ENCODE measurements at places on chromosomes 5 and 9.

- no peak for DNase-seq
Measured at GRCh38 chr5:39475881-39476842, 51.4 kb upstream of the DAB2 start.

- DNase-seq = no peak
Measured at GRCh38 chr5:176687881-176688280, 40.6 kb downstream of the TSPAN17 start.

- no peak for DNase-seq
Measured at GRCh38 chr9:78291240-78291925, 5.5 kb upstream of the PSAT1 start.

GRCh38 chr5:116622375-116623050, 47.9 kb upstream of the SEMA6A start:
- no peak for DNase-seq

GRCh38 chr5:61817472-61818326, 485.6 kb downstream of the ZSWIM6 start:
- no peak for DNase-seq

DNA sequence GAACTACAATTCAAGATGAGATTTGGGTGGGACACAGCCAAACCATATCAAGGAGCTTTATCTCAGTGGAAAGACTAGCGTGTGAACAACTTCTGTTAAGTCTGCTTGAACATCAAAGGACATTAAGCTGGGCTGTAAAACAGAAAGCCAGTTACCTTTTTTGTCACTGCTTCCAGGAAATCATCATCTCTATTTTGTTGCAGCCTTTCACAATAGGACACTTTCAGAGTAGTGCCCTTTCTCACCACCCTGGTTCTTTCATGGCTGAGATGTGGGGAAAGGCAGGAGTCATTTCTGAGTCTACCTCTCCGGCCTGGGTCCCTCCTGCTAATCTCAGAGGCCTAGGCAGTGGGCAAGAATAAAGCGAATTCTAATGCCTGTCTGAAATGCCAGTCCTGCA, 96.2 kb upstream of the PPP1R2B start:
- no peak for DNase-seq

- no peak for DNase-seq
Measured at GRCh38 chr5:107636555-107636954, 34.2 kb downstream of the EFNA5 start.

DNA sequence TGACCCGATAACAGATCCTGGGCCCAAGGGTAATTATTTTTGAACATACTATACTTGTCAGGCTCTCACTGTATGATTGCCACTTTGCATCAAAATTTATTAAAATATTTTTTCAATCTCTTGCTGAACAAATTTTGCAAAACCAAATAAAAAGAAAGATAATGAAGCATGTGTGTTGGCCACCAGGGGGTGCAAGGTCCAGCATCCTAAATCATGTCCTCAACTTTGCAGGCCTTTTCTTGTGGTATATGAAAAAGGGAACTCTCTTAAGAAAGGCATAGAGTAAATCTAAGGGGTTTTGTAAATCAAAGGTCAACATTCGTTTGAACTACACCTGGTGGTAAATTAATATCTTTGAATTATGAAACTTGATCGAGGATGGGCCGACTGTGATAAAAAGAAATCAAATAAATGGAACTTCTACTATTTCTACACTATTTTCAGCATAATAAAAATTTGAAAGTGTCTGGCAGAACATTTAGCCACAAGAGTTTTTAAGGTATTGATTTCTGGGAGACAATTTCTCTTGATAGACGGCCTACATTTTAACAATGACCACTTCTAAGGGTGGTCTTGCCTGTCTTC, 676.5 kb downstream of the DMRTA1 start:
- DNase-seq = no peak

DNA sequence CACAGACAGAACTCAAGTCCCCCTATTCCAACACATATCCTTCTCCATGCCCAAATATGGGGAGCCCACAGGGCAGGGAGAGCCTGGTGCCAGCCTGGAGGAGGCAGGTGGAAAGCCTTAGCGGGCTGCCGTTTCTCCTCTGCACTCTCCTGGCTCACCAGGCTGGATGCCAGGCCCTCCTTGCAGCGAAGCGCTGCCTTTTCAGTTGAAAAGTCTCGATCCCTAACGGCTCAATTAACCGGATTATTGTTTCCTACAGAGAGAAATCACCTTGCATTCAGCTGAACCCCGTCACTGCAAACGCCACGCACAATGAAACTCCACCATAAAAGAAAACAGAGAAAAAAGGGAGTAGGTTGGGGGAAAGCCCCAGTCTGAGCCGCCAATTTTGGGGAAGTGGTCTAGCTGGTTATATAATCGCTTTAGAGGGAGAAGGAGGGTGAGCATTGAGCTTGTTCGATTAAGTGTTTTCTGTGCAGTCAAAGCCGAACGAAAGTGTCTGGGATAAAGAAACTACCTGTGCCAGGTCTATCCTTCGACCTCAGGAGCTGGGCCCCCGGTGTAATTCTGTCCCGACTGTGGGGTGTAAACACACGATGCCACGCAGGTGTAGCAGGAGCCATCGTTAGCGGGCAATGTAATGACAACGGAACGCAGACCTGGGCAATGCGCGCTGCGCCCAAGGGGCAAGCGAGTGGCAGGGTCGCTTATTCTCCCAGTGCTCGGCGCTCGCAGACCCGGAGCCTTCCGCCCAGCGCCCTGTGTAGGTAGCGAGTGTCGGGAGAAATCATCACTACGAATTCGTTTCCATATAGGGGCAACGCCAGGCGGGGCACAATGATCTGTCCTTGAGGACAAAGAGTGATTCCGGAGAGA, 3.8 kb downstream of the BARHL1 start:
- no peak for DNase-seq

- DNase-seq = no peak
Measured at GRCh38 chr5:173247510-173247909, 12.5 kb upstream of the NKX2-5 start.

- DNase-seq = no peak
Measured at GRCh38 chr9:71524996-71525580, 243.2 kb downstream of the CEMIP2 start.

DNA sequence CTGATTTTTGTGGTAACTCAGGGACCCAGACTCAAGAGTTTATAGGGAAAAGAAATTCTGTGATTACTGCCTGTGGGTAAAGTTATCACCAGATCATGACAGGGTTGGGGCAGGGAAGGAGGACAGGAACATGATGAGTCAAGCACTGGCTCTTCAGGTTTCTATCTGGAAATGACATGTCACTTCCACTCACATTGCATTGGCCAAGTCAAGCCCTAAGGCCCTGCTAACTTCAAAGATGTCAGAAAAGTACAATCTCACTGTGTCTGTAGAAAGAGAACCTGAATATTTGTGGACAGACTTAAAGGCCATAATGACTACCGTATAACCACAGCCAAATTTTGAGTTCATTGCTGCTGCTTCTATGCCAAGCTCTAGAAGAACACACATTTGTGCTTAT, 187.7 kb downstream of the TLE4 start:
- DNase-seq = no peak

- no peak for DNase-seq
Measured at GRCh38 chr9:3296536-3296935, 229.3 kb downstream of the RFX3 start.

DNA sequence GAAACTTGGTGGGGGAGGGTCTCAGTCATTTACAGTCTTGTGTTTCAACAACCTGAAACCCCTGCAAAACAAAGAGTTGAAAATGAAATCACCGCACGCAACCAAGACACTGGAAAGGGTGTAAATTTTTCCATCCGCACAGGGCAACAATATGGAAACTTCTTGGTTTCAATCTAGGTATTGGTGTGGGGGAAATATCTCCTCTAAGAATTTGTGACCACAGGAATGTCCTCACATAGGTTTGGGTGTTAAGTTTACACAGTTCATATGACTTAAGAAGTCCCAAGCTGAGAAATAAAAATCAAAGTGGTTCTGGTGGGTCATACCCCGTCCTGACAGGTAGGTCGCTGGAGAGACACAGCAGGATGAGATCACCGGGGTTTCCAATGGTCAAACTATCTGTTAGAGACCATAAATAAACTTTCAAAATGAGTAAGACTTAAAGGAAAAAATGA, 51.9 kb upstream of the PIP5K1B start:
- DNase-seq = no peak

DNA sequence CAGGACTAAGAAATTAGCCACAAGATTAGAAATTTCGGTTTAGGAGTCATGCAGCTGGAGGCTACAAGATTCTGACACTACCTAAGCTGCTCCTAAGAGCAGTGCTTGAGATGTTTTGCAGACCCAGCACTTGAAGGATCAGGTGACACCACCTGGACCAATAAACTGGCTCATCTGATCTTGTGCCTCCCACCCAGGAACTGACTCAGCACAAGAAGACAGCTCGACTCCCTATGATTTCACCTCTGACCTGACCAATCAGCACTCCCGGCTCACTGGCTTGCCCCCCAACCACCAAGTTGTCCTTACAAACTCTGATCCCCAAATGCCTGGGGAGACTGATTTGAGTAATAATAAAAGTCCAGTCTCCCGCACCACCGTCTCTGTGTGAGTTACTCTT, 170.4 kb downstream of the TTC39B start:
- no peak for DNase-seq

GRCh38 chr5:142841511-142842265, 71.5 kb downstream of the ARHGAP26 start:
- no peak for DNase-seq

GRCh38 chr9:113808391-113809358, 67.4 kb upstream of the ZNF618 start:
- no peak for DNase-seq

DNA sequence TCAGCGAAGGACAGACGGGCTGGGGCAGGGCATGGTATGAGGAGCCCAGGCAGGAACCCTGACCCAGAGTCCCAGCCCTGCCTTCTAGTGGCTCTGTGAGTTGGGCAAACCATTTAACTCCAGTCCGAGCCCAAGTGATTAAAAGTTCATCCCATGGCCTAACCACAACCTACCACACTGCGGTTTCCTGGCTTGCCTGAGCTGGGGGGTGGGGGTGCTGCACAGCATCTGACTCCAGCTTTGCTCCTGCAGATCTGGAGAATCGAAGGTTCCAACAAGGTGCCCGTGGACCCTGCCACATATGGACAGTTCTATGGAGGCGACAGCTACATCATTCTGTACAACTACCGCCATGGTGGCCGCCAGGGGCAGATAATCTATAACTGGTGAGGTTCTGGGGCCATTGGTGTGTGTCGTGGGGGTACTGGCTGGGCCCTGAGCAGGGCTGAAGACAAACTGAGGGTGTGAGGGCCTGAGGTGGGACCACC, 49.0 kb downstream of the STOM start:
- DNase-seq = no peak

GRCh38 chr5:36417221-36417620, 115.5 kb upstream of the RANBP3L start:
- DNase-seq = no peak

DNA sequence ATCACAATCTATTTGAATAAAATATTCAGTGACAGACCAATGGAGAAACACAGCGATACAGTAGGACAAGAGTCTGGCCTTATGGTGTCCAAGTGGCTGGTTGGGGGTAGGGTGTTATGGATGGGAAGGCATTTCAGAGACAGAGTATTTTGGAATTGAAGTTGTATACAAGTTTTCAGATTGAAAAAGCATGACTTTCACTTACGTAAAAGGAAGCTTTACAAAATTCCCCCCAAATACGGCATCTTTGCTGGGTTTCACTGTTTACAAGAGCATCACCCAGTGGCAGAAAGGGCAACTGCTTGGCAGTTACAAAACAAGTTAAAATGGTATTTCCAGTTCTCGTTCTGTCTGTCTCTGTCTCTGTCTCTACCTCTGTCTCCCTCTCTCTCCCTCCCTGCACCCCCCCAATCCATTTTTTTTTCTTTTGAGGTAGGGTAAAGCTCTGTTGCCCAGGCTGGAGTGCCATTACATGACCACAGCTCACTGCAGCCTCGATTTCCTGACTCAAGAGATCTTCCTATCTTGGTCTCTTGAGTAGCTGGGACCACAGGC, 86.2 kb downstream of the PTPN3 start:
- no peak for DNase-seq

- no peak for DNase-seq
Measured at GRCh38 chr5:178532666-178533065, 57.5 kb downstream of the COL23A1 start.

- no peak for DNase-seq
Measured at GRCh38 chr5:6377582-6377904, 804 bp downstream of the MED10 start.

- no peak for DNase-seq
Measured at GRCh38 chr9:34688329-34689115, 2.6 kb downstream of the CCL19 start.

DNA sequence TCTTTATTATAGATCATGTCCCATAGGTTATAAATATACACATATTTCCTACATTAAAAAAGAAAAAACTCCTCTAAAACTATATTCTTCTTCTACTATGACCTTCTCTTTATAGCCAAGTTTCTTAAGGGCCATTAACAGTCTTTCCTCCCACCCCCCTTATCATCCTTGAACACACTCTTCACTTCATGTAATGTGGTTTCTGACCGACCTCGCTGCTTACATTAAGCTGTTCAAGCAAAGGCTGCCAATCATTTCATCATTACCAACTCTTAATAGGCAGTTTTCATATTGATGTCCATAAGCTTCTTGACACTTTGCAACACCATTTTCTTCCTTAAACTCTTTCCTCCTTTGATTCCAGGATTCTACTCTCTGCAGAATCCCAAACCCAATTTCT, 283.0 kb upstream of the PCSK5 start:
- no peak for DNase-seq

GRCh38 chr5:122516432-122516743, 204.4 kb downstream of the SNCAIP start:
- DNase-seq = no peak

GRCh38 chr5:148443998-148444397, 60.2 kb downstream of the FBXO38 start:
- peak; percentile 49 for DNase-seq

GRCh38 chr5:54595721-54596120, 78.2 kb downstream of the SNX18 start:
- no peak for DNase-seq

GRCh38 chr5:83568186-83568585, 96.6 kb downstream of the VCAN start:
- DNase-seq = no peak

- no peak for DNase-seq
Measured at GRCh38 chr5:35035271-35035670, 12.5 kb downstream of the AGXT2 start.

GRCh38 chr5:1242733-1243486, 17.7 kb downstream of the SLC6A18 start:
- DNase-seq = no peak

- DNase-seq = no peak
Measured at GRCh38 chr5:67308988-67309688, 112.5 kb upstream of the CD180 start.

DNA sequence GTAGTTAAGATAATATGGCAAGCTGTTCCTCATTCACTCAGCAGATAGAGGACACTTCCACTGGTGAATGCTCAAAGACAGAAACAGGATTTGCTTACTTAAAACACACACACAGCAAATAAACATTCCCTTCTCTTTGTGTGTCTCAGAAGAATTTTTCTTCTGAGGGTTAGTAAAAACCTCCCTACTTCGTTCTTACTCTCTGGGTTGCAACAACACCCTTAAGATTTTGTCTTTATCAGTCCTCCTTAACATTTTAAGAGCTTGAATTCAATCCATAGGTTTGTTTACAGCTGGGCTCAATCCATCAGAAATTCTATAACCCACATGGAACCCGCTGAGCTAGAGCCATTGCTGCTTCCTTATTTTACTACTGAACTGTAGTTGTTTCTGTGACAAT, 237.4 kb upstream of the PIK3R1 start:
- DNase-seq = no peak

- no peak for DNase-seq
Measured at GRCh38 chr5:58490402-58491050, 709 bp upstream of the GAPT start.
